ENCODE measurements at places on chromosomes 12 and 14.

DNA sequence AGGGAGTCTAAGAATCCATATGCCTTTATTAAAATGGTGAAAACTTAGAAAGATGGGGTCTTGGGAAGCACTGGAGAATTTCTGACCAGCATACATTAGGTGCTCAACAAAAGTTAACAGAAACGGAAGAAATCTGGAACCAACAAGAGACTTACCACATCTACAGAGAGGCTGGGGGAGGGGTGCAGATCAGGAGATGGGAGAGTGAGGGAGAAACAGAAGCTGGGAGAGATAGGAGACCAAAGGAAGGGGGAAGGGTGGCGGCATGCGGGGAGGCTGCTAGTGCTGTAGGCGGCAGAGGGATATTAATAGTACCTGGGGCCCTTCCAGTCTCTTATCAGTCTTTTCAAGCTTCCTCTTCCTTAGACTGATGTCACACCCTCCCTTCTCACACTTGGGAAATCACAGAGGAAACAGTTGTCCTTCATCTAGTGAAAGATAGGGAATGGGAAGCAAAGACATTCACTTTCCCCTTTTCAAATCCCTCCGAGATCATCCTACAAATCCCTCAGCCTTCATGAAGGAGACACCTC is 18.1 kb downstream of the ZBTB39 start:
- no peak for DNase-seq

DNA sequence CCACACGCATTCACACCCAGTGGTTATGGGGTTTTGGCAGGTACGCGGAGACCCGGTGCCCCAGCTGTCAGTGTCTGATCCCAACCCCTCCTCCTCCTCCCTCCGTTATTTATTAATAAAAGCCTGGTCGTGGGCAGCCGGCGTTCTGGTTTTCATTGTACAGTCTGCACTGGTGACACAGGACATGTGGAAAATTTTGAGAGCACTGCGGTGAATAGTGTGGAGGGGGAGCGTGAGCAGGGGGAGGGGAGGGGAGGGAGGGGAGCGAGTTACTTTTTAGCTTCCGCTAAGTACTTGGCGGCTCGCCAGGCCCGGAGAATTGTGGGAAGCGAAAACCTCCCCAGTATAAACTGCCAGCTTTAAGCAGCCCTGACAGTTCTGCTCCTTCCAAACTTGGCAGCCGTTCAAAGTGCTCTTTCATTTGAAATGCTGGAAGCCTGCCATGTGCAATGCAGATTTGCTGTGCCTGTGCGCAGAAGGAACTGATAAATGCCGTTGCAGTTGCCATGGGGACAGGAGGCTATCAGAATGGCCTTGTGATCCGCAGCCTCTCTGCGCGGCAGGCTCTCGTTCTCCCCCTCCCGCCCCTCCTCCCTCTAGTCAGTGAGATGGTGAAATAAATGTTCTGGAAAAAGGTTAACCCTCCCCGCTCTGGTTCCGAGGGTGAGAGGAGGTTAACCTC is 11.7 kb upstream of the IRF2BPL start:
- DNase-seq, result peak; percentile 100

DNA sequence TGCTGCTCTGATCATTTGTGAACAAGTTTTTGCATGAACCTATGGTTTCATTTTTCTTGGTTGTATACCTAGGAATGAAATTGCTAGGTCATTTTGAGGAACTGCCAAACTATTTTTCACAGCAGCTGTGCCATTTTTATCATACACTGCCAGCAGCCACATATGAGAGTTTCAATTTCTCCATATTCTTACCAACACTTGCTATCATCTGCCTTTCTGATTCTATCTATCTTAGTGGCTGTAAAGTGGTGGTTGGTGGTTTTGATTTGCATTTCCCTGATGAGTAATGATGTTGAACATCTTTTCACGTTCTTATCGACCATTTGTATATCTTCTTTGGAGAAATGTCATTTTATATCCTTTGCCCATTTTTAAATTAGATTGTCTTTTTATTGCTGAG is 146.1 kb downstream of the C12orf75 start:
- no peak for DNase-seq

- DNase-seq, result no peak
Measured at GRCh38 chr14:105878125-105878524, 351.7 kb downstream of the TMEM121 start.

DNA sequence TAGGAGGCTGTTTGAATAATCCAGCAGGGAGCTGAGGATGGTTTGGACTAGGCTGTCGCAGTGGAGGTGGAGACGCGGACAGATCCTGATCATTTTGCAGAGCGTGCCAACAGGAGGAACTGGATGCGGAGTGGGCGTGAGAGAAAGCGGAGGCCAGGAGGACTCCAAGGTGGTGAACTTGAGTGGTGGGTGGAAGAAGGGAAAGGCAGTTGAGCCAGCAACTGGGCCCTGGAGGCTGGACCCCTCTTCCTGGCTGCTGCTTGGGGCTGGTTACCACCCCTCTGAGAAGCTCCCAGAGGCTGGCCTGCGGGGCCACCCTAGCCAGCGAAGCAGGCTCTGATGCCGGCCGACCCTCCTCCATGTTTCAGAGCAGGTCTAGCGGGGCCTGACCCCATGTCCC is 56.8 kb upstream of the KCNA1 start:
- DNase-seq, result no peak

DNA sequence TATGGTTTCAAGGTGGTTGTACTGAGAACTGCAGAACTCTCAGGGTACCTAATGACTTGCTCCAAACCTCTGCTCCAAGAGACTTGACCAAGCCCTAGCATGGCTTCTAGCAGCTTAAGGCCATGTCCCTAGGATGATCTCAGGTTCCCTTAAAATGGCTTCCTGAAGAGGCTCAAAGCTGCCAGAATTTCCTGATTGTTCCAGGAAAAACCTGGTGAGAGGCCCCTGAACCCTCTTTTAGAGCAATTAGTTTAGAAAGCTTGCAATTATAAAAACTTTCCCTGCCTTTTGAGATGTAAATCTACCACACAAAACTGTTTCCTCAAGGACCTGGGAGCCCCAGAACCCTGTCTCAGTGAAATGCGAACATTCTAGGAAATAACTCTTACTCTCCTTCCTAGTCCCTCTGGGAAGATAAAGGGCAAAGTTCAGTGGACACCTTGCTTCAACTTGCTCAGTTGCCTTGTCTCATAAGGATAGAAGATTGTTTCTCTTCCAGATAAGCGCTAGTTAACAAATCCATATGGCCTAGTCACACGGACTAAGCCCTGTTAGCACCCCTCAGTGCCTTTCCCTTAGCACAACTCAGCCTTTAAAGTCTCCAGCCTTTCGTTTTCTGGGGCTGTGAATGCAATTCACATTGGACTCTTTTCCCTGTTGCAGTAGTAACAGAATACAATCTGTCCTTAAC is 2.5 kb downstream of the CMAS start:
- DNase-seq, result no peak

DNA sequence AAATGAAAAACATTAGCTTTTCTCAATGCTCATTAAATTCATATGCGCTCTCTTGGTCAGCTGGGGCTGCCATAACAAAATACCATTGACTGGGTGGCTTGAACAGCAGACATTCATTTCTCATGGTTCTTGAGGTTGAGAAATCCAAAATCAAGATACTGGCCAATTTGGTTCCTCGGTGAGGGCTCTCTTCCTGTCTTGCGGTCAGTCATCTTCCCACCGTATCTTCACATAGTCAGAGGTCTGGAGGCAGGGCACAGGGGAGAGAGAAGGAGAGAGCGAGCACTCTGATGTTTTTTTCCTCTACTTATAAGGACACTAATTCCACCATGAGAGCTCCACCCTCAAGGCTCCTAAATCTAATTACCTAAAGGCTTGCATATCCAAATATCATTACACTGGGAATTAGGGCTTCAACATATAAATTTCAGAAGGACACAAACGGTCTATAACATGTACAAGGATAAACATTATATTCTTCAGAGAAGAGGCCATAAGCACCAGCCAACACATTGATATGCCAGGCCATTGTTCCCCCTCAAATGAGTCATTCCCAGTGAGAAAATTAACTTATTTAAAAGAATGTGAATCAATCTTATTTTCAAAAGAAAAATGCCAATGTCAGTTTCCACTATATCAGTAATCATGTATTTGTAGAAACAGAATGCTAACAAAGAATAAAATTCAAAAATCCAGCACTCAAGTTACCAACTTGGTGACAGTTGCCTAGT is 152.2 kb downstream of the BTG1 start:
- no peak for DNase-seq

DNA sequence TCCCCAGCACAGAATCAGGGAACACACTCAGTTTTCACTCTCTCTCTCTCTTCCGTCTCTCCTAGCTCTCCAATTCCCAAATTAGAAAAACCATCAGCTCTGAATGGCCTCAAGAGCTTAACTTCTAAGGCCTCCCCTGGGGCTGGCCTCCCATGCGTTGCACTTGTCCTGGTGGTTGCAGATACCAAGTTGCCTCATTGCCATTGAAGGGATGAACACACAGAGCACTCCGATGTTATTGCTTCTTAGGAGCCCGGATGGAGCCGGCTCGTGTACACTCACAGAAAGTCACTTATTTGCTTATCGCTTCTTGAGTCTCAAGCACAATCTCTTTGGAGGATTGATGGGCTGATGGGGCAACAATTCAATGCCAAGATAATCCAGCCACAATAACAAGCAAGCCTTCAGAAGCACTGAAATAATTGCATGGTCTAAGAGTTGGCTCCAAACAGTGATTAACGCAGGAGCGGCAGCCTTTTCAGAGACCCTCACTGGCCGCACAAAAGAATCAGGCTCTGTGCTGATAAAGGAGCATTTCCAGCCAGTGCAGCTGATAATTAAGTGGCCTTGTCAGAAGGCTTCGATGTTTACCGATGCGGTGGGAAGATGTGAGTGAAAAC is 175.8 kb upstream of the TMEM132C start:
- DNase-seq, result no peak

DNA sequence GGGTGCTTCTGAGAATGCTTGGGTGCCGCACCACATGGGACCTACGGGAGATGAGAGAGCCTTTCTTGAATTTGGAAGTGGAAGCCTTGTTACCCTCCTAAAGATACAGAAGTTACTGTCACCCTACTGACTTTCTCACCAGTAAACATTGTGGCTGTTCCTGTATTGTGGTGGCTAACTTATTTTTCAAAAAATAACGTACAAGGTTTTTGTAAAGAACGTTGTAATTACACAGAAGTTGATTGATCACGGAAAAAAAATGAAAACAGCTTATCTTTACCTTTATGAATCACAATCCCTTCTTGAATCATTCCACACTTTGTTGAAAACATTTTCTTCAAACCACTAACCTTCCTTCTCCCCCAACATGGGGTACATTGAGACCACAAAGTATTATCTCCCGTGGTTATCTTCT is 22.0 kb upstream of the PPFIBP1 start:
- DNase-seq, result no peak

GRCh38 chr14:87869619-87870583 is 123.1 kb downstream of the GALC start:
- DNase-seq, result no peak

GRCh38 chr12:124778411-124778810 is 85.3 kb downstream of the SCARB1 start:
- no peak for DNase-seq

DNA sequence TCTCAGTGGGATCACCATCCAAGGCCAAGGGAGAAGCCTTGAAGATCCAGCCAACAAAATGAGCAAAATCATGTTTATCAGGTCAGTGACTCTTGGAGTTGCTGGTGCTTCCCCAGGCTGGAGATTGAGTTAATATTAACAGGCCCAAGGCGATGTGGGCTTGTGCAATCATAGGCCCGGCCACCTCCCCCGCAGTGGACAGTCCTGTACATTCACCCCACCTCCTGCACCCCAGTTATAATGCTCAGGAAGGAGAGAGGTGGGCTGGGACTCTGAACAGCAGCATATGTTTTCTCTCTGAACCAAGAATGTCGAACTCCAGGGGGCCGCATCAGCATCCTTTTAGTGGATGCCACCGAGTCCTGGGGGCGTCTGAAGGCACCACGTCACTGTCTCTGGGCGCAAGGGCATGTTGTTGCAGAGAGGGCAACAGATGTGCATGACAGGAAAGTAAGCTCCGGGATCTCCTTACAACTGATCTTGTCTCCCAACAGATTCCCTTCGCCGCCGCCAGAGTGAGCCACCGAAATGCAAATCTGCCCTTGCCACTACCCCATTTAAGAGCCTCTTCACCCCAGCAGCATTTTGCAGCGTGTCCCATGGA is 32.2 kb upstream of the SERPINA6 start:
- no peak for DNase-seq

- DNase-seq, result no peak
Measured at GRCh38 chr12:122035292-122035691, 13.6 kb downstream of the BCL7A start.

DNA sequence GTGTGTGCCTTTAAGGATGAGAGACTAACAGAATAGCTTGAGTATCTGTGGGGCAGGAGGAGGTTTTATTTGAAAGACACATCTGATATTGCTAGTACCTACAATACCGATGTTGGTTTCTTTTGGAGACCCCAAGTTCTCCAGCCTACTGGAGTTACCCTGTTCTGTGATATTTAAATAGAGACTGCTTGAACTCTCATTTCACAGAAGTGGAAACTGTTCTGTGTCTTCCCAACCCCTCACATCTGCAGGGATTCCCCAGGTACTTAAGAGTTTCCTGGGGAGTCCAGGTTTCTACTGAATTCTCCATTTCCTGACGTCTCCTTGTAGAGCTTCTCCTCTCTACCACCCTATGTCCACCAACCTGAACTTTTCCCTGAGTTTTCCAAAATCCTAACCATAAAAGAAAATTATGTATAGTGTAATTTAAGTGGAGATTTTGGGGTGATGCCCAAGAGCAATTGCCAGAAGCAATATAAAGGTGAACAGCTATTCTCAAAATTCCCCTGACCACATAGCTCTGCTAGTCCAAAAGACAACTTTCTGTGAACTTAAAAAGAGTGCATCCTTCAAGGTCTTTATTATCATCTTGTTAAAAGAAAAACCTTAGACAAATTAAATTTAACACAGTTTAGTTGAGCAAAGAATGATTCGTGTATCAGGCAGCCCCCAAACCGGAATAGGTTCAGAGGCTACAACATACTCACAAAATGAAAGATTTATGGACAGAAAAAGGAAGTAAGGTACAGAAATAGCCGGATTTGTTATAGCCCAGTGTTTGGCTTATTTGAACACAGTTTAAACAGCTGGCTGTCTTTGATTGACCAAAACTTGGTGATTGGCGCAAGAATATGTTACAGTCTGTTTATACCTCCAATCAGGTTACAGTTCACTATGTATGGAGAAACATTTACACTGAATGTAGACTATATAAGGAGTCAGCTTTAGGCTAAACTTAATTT is 373.4 kb downstream of the NUAK1 start:
- DNase-seq, result no peak

- DNase-seq, result peak; percentile 45
Measured at GRCh38 chr12:107372229-107372658, 278.9 kb upstream of the CRY1 start.

DNA sequence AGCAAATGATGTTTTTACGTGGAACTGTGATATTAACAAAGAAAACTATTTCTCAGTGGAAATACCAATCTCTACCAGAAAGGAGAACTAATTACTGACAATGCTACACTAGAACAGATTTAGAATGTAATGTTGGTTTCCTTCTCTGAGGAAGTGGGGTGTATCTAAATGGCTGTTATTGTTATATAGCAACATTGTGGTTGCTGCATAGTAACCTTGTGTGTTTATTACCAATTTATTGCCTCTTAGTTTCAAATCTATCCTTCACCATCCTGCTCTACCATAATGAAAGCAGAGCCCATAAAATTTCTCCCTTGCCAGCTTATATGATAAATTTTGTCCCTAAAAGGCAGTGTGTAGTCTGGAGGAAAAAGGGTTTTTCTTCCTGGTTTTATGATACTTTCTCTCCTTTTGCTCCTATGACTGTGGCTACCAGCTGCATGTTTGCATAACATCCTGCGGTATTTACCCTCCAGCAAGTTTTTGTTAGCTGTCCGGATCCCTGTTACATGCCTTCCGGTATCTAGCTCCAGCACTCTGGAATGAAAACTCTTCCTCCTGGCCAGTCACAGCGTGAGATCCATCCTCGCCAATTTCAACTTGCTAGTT is 5.7 kb upstream of the KLRK1 start:
- DNase-seq, result no peak

- DNase-seq, result peak; percentile 39
Measured at GRCh38 chr12:96985515-96986362, 78.7 kb downstream of the NEDD1 start.
